ENCODE measurements at places on chromosomes 5 and 9.
A peak's percentile ranks its signal among the peaks of the same experiment; 100 is the strongest.

GRCh38 chr9:8158574-8158973, 359.0 kb upstream of the DMAC1 start:
- no peak for DNase-seq

DNA sequence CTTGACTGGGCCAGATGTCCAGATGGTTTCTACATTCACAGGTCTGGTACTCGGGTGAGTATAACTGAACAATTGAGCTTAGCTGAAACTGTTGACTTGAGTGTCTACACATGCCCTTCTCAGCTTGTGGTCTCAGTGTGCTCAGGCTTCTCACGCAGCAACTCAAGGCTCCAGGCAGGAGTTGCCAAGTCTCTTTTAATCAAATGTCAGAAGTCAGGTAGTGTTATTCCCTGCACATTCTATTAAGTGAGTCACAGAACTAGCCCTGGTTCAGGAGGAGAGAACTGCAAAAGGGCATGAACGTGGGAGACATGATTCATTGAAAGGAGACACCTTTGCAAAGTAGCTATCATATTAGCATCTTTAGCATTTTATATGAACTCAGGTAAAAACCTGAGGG, 199.3 kb upstream of the ACTBL2 start:
- DNase-seq, result no peak

DNA sequence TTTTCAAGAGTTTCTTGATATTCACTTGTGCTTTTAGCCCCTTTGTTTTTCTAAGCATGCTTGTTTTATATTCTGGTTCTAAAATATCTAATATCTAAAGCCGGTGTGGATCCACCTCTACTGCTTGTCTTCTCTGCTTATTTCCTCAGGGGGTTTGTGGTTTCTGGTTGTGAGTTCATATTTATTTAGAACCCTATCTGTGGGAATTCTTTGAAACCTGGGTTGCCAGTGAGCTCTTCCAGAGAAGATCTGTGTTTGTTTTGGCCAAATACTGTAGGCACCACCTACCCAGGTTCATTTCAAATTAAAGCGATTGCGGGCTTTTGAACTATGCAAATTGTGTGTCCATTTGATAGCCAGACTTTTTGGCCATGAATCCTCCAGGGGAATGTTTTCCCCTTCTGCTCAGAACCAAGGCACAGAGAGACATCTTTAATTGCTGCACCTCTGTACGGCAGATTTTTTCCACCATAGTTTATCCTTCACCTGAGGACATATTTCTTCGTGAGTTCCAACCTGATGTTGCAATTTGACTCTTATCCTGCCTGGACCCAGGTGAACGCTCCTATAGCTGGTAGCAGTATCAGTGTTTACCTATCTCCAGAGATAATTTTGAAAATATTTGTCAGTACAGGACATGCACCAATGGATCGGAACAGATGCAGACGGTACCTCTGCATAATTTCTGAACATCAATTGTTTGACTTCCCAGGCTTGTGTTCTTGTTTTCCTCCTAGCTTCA, 2.4 kb upstream of the ZBTB43 start:
- no peak for DNase-seq

GRCh38 chr9:114947058-114947457, 16.7 kb upstream of the TNFSF8 start:
- DNase-seq, result no peak

- DNase-seq, result no peak
Observed at GRCh38 chr5:155983954-155984353, 343.0 kb upstream of the SGCD start.

DNA sequence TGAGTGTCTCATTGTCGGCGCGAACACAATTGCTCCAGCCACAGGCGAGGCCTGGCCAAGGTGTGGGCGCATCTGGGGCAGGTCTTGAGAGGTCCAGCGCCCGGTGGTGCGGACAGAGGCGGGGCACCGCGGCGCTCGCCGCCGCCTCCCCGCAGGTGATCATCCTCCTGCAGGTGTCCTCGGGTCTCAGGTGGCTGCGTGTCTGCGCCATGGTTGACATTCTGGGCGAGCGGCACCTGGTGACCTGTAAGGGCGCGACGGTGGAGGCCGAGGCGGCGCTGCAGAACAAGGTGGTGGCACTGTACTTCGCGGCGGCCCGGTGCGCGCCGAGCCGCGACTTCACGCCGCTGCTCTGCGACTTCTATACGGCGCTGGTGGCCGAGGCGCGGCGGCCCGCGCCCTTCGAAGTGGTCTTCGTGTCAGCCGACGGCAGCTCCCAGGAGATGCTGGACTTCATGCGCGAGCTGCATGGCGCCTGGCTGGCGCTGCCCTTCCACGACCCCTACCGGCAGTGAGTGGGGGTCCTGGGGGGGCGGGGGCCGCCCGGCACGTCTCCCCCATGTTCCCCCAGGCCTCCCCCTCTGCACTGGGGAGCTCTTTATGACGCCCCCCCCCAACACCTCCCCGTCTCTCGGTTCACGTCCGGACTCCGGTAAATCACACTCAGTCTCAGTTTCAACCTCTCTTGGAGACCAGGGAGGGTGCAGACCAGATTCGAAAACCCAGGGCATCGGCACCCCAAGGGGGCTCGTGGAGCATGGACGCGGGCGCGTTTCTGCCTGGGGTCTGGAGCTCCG, 446 bp downstream of the NXNL2 start:
- peak; percentile 26 for DNase-seq

DNA sequence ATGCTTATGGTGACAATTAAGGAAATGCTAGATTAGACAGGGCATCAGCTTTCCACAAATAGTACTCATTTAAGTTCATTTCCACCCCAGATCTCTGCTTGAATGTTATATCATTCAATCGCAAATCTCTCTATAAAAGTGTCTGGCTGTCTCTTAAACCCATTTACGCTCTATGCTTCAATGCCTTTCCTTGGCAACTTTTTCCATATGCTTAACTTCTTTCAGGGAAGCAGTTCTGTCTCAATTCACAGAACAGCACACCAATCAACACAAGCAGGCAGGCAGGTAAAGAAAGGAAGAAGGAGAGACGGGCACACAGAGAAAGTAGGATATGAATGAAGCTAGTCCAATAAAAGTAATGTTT, 243.1 kb downstream of the DENND1A start:
- no peak for DNase-seq
